A549 treated with Hydrocortisone at 1 μM for 4 hours (cell line): ENCODE measurements at places on chromosomes 2 and 18. TPM values are rescaled to one million over a fixed set of nuclear protein-coding genes. Genes with fewer than 3 reads are reported as not detected.

The GATA6 gene
- 1.4 to 1.7 TPM (median 1.4 TPM) in 5 replicates for total RNA-seq

The EFEMP1 gene
- 29.6 to 56.4 TPM (median 41.3 TPM) in 5 replicates for total RNA-seq

The BMP10 gene
- total RNA-seq: not detected in 5 replicates

The OSGEPL1 gene
- total RNA-seq: 3.7 to 5.0 TPM (median 4.6 TPM) in 5 replicates

The CDKL4 gene
- total RNA-seq: not detected in 5 replicates
